T-helper 2 cell treated with Interferon-gamma antibody and Interleukin-4, amounts not matched to agents 5 μg/mL and 100 μg/mL, for 36 hours (primary cell): ENCODE measurements at places on chromosomes 5 and 9.
A peak's percentile ranks its signal among the peaks of the same experiment; 100 is the strongest.

- no peak for DNase-seq
Observed at GRCh38 chr5:35415309-35415708, 185.0 kb upstream of the PRLR start.

DNA sequence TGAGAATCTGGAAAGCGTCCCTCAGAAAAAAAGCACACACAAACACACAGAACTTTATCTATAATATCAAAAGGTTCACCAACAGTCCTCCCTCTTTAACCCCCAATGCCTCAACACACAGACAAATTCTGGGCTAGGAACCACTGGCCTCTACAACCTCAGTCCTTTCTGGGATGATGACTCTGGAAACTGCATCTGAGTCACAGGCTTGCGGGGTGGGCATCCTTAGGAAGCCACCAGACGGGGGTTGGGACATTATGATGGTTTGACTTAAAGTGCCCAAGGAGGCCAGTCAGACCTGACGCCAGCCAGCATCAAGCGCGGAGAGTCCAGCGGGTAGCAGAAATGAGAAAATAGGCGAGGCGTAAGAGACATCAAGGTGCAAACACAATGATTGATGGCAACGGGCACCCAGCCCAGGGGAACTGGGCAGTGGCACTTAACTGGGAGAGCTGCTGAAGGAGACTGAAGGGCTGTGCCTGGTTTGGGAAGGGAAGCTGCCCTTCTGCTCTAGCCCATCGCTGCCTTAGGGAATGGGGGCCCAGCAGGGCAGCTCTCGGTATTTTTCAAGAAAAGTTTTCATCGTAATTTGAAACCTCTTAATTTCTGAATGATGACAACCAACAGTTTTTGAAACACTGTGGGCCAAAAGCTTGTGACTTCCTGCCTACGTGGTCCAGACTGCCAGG is 20.7 kb downstream of the SPRY4 start:
- DNase-seq: no peak

DNA sequence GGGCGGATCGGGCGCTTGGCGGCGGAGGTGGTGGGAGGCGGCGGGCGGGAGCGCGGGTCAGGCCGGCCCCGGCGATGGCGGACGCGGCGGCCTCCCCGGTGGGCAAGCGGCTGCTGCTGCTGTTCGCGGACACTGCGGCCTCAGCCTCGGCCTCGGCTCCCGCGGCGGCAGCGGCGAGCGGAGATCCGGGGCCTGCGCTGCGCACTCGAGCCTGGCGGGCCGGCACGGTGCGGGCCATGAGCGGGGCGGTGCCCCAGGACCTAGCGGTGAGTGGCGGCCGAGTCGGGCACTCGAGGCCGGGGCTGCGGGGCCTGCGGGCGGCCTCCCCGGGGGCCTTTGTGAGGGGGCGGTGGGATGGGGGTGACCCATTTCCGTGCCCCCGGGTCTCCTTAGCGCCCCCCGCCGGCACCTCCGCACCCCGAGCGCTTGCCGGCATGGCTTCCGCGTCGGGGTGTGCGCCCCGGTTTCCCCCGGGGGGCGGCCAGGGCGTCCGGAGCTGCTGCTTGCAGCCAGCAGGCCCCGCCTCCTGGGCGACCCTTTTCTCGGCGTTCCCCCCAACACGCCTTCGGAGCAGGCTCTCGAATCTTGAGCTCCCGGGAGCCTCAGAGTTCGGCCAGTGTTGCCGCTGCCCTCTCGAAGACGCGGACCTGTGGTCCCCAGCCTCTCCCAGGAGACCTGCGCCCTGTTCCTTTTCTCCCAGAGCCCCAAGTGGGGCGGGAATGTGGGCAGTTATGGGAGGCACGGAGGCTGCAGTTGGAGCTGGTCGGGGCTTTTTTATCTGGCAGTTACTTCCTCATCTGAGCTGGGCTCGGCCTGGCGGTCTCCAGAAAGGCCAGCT is 456 bp downstream of the KDM3B start:
- peak; percentile 74 for DNase-seq

- DNase-seq: no peak
Observed at GRCh38 chr9:37390759-37391158, 31.7 kb upstream of the GRHPR start.

DNA sequence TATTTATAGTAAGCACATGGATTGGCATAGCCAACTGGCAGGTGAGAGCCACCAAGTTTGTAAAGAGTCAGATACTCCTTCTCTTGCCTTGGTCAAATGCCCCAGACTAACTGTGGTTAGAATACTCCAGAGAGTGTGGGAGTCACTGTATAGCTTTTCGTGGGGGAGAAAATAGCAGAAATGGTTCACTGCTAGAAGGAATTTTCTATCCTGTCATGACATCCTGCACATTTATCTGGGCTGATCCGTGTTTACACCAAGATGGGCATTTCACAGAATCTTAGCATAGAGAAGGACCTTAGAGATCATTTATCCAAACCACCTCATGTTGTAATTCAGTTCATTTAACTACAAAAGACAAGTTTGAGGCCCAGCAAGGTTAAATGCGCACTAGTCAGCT is 460.8 kb downstream of the ENC1 start:
- DNase-seq: no peak

DNA sequence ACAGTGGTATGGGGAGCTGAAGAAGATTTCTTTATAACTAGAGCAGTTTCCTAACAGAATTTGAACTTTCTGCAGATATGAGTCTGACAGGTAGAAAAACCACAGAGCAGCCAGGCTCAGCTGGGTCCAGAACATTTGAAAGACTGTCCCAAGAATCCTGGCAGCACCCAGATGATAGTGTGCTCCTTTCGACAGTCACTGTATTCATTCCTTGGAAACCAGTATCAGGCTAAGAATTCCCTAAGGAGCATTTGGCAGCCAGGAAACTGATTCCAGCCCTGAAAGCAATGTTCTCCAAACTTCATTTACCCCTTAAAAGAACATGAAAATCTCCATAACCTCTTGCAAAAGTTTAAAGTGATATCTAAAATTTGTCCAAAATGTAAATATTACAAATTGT is 123.0 kb upstream of the MTAP start:
- DNase-seq: no peak

GRCh38 chr5:43110606-43111170 is 10.0 kb upstream of the ZNF131 start:
- DNase-seq: no peak

DNA sequence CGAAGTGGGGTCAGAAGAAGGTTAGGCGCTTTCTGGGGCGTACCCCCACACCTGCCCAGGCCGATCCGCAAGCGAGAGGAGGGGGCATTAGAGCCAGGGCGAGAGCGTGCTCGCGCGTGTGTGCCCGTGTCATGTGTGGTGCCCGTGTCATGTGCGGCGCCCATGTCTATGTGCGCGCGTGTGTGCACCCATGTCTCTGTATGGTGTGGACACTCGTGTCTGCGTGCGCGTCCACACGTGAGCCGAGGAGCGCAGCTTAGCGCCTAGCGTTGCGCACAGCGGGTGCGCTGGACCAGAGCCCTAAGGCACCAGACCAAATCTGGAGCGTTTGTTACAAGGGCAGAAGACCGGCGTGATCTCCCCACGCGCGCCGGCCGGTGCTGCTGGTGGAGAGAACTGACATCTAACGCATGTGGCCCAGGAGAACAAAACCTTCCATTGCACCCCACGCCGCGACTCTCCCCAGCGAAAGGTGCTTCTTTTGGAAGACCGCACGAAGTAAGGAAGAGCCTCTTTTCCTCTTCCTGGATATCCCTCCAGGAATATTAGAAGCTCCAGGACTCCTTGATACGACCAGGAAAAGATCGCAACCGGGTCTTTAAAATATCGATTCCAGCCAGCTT is 644 bp downstream of the NIM1K start:
- DNase-seq: peak; percentile 8

DNA sequence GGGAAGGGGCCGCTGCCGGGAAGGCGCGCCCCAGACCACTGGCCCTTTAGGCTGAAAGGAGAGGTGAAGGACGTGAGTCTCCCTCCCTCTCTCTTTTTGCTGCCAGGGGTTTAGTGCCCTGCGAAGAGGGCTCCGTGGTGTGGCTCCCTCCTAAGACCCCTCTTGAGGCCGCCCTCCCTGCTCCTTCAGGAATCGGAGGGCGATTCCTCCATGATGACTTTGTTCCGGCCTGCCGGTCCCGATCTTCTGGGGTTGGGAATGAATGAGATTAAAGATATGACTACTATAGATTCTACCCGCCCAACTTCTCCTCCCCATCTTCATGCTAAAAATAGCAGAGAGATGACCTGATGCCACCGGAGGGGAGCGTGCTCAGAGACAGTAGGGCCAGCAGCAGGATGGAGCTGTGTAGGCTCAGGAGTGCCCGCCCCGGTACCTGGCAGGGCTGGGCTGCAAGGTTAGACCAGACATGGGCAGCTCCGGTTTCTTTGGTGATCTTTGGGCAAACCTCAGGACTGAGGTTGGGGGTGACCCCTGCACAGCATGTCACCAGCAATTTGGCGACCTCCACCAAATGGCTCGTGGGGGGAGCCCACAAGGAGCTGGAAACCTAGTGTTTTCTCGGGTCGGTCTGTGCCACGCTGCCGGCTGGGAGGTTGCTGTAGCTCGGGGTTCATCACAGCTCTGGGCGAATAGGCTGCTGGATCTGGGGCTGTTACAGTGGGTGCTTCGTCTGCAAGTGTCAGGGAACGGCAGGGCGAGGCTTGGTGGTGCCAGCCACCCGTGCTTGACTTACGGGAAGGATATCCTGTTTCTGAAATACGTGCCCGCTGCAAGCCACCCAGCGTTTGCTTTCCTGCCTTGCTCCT is 1.7 kb downstream of the OLFM1 start:
- no peak for DNase-seq

DNA sequence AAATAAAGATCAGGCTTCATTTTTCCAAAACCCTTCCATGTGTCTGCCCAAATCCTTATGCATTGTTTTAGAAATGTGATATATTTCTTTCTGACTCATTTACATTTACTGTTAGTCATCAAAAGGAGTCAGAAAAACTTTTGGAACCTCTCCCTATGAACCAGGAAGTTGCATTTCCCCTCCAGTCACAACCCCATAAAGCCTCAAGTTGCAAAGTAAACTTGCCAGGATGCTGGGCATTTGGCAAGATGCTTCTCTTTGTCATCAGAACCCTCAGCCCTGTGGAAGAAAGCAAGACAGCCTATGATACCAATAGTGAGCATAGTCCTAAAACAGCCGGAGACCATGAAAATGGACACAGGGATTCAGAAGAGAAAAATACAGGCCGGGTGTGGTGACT is 84.2 kb downstream of the MUSK start:
- DNase-seq: no peak

GRCh38 chr5:55634209-55634805 is 77.8 kb downstream of the SLC38A9 start:
- DNase-seq: no peak

GRCh38 chr9:127741831-127742434 is 6.8 kb upstream of the TOR2A start:
- DNase-seq: no peak

DNA sequence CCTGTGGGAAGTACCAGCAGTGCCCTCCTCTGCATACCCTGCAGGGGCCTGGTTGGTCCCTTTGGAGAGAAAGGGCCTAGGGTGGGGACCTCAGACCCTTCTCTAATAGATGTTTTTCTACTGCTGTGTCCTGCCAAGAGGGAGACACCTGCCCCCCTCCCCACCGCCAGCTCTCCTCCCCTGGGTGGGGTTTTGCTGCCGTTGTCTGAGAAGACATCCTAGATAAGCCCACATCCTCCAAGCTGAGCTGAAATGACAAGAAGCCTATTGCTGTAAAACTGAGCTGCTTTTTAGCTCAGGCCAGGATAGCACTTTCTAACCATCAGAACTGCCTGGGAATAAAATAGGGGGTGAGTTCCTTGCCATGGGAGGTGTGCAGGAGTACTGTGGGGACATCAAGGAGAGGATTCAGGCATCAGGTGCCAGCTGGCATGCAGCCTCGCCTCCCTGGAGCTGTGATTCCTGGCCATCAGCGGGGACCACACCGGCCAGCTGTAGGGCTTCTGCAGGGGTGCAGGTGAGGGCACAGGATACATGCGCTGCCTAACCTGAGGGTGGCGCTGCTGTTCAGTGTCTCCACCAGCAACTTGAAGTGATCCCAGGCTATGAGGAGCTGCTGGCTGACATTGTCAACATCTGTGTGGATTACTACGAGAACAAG is 37.9 kb downstream of the CYFIP2 start:
- DNase-seq: no peak
